Iris pigment epithelial cell (primary cell): ENCODE measurements at places on chromosomes 16 and 17.

DNA sequence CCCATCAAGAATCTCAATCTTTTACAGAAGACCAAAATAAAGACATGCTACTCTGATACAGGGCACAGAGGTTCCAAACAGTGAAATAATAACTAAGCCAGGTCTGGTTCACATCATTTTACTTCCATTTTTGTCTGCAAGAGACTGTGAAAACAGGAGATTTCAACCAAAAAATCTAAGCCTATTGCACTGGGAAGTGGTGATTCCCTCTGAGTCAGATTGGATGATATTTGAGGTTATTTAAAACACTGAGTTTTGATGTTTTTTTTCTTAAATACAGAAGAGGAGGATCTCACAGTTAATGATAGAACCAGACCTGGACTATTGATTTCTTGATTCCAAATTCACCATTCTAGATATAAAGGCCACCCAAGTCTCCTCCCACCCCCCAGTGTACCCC is 117.3 kb upstream of the FAM20A start:
- no peak for DNase-seq

DNA sequence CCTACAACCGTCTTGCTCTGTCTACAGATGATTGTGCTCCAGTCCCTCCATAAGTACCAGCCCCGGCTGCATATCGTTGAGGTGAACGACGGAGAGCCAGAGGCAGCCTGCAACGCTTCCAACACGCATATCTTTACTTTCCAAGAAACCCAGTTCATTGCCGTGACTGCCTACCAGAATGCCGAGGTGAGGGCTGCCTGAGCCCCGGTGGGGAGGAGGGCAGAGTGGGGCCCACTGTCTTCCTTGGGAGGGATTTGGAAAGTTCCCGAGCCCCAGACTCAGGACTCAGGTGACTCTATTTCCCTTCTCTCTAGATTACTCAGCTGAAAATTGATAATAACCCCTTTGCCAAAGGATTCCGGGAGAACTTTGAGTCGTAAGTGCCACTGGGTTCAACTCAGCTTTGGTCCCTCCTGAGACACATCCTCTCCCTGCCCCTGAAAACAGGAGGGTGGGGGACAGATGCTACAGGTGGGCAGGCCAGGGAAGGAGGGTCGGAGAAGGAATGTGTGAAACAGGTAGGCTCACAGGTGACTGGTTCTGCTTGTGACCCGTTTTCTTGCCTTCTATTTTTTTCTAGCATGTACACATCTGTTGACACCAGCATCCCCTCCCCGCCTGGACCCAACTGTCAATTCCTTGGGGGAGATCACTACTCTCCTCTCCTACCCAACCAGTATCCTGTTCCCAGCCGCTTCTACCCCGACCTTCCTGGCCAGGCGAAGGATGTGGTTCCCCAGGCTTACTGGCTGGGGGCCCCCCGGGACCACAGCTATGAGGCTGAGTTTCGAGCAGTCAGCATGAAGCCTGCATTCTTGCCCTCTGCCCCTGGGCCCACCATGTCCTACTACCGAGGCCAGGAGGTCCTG is 11.4 kb downstream of the TBX21 start:
- DNase-seq: no peak

DNA sequence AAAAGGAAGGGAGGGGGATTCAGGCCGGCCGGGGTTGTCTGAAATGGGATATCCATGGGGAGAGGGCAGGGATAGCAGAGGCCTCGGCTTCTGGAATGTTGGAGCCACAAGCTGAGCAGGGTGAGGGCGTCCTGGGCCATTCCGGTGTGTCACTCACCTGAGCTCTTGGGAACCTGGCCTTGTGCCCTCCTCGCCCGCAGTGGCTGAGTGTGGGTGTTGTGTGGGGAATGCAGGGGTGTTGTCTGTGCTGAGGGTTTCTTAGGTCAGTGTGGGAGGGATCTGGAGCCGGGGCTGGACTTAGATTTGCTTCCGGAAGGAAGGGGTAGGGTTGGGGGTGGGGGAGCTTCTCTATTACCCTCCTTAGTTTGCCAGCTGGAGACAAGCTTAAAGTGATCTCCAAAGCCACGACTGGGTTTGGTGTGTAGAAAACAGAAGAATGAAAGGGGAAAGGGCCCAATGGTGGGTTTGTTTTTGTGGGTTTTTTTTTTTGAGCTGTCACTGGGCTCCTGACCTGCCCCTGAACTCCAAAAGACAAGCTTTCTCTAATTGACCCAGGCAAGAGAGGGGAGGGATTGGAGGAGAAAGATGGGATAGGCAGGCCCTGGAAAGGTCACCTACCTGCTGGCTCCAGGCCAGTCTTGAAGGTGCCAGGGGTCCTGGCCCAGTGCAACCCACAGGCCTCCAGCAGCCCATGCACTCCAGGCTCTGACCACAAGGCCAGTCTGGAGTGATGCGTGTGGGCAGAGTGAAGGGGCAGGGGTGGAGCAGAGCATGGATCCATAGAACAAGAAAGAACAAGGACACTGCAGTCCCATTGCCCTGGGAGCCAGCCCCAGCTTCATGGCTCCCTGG is at the start of gene SULT1A2:
Gene SULT1A2 (minus strand): TSS at position 211 of the 852 bp plus-strand sequence. CDS start 1,120 bp downstream, outside the sequence.
- no peak for DNase-seq

GRCh38 chr16:74190292-74190691 is 106.3 kb upstream of the PSMD7 start:
- DNase-seq: no peak
